Stimulated activated CD8-positive, alpha-beta memory T cell treated with anti-CD3 and anti-CD28 coated beads, Interleukin-7, amount 100 ng/mL, for 1 hour (primary cell): ENCODE measurements at places on chromosomes 12 and 14.

GRCh38 chr14:89359477-89360222 lies 57.4 kb downstream of the FOXN3 start:
- no peak for DNase-seq

GRCh38 chr12:110874351-110874750 lies 27.6 kb downstream of the CCDC63 start:
- DNase-seq, result no peak

DNA sequence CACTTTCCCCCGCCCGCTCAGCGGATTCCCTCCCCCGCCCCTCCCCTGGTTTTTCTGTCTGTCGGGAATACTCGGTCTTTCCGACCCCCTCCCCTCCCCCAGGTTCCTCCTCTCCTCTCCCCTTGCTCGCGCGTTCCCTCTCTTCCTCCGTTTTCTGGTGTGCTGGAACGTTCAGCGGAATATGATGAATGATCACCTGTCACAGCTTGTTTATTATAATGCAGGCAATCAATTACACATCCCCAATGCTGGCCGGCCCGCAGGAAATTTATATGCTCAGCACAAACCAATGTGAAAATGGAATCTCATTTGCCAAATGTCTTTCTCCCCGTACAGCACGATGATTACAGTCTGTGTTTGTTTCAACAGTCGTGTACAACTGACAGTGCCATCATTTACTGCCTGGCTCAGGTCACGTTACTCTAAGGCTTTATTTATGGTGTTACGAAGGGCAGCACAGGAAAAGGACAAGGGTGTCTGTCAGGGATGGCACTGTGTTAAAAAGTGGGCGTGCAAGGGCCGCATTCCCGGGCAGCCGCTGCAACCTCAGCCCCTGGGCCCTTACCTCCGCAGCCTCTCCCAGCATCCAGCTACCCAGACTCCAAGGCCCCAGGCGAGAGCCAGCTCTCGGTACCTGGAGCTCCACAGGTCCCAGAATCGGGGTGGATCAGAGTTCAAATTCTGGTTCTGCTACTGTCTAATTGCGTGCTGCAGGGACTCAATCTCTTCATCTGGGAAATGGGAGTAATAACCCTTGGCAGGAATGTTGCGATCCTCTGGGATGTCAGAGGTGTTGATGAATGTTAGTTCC lies 24.7 kb upstream of the MAP1LC3B2 start:
- no peak for DNase-seq

GRCh38 chr14:23055621-23056144 lies 1.6 kb downstream of the CDH24 start:
- no peak for DNase-seq

GRCh38 chr14:105394714-105395537 lies 3.4 kb upstream of the TEX22 start:
- no peak for DNase-seq

GRCh38 chr12:107760207-107760808 lies 629 bp downstream of the PRDM4 start:
- no peak for DNase-seq

GRCh38 chr12:94200695-94201094 lies 52.3 kb downstream of the PLXNC1 start:
- DNase-seq, result no peak

- DNase-seq, result no peak
Observed at GRCh38 chr14:75175677-75176141, 703 bp downstream of the TMED10 start.

DNA sequence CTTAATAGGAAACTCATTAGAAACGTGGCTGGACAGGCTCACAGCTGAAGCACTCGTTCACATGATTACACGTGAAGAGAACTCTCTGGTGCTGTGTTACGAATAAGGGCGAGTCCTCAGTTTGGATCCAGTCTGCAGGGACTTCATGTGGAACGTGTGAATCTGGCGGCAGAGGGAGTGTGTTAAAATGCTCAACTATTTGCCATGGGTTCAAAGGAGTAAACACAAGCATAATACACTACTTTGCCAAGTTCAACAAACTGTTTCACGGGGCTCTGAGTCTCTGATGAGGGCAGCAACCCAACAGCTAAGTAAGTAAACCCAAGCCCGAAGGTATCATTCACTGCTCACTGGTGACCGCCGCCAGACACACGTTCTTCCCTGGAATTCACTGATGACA lies 42.4 kb downstream of the NUAK1 start:
- DNase-seq, result no peak

DNA sequence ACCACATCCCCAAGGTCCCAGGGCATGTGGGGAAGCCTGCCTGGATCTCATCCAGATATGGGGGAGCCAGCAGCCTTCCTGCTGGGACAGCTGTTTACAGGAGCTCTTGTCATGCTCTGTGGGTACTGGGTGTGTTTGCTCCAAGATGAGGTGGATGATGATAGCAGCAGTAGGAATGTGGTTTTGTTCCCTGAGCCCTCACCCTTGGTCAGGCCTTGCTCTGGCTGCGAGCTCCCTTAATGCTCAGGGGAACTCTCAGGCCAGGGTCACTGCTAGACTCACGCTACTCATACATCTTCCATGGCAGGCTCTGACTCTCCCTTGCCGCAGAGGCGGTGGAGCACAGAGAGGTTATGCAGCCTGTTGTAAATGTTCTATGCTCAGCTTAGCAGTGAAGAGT lies 990.3 kb downstream of the AACS start:
- DNase-seq, result no peak

GRCh38 chr12:128994856-128995255 lies 141.6 kb downstream of the GLT1D1 start:
- DNase-seq, result no peak

GRCh38 chr12:30908722-30909348 lies 17.7 kb upstream of the TSPAN11 start:
- DNase-seq, result no peak

DNA sequence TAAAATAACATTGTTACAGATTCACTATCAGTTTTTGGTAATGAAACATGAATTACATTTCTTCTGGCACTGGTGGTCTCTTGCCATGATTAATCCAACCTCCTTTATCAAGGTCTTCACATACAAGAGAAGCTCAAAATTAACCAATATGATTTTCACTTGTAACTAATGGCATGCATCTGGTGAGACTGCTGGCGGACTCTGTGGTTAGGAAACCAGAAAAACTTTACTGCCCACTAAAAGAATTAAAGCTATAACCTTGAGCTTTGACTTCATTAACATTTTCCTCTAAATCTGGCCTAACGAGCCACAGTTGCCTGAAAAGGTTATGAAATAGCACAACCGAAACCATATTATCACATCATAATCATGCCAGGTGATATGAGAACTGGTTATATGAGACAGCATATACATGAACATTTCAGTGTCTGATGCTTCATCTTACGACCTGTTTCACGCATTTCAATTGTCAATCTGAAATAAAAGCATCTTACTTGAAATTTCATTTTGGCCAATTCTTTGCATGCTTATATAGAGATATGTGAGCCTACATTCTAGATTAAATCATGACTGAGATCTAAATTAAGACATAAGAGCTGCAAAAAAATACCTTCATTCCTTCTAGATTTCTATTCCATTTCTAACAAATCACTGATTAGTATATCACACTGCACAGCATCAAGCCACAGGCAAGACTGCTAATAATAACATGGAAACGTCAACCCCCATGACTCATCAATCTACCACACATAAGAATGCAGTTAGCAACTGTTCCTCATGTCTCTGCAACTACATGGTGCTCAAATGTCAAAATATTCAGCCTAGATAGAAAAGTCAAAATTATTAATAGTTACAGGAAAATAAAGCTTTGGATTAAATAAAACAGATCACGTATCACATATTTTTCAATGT lies 89.3 kb downstream of the OSBPL8 start:
- DNase-seq, result no peak

DNA sequence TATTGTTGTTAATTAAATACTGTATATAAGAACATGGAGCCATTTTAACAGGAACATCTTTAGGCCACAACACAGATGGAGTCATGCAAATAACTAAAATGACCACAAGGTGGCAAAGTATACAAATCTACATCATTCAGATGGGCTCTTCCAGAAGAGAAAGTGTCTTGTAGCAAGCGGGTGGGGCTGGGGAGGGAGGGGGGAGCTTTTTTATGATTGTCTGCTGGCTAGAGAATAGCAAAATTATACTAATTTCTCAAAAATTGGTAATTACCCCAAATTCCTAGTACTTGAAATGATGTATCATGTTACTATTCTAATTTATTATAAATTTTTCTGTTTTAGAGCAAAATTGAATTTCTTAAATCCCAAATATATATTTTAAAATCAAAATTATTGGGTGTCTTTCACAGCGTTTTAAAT lies 378.7 kb downstream of the PRKD1 start:
- no peak for DNase-seq

GRCh38 chr12:105933671-105934665 lies 204.8 kb downstream of the NUAK1 start:
- DNase-seq, result no peak
